ENCODE measurements at places on chromosomes 13 and 19. TPM values are rescaled to one million over a fixed set of nuclear protein-coding genes. Genes with fewer than 3 reads are reported as not detected.

DNA sequence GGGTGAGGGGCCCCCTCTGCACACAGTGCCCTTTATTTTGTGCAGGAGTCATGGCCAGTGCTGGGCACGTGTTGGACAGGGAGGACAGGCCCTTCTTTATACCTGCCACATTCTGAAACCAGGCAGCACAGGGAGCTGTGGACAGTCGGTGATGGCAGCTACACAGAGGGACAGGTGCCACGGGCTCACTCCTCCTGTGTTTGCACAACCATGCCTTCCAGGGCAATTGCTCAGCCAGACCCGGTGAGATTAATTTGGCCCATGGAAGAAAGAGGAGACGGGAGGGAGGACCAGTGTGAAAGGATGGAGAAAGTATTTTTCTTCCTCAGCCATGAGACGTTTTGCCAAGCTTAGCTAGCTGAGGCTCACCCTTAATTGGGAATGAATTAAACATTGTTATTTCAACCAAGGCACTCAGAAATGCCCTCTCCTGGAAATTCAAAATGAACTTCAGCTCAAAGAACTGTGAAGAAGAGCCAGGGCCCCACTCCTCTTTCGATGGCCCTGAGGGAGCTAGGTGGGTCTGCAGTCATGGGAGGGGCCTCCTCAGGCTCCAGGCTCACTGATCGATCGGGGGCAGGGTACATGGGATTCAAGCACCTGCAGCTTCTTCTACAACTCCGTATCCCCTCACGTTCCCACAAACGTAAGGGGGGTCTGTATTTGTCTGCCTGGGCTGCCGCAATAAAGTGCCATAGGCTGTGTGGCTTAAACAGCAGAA lies 41.2 kb downstream of the SHISA2 start:
- DNase-seq: no peak

DNA sequence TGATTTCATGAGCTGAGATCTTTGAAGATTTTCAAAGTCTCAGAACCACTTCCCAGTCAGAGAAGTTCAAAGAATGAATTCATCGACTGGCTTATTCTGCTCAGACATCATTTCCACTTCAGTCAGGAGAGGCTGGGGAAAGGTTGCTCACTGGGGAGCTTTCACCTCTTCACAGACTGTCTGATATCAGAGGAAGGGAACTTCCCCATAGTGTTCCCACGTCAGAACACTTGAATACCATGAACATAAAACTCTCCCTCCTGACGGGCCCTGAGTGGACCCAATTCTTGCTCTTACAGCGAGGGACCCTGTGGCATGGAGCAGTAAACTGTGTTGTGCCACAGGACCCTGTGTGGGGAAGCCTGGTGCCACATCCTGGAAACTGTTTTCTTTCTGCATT lies 492.6 kb downstream of the COG6 start:
- no peak for DNase-seq

DNA sequence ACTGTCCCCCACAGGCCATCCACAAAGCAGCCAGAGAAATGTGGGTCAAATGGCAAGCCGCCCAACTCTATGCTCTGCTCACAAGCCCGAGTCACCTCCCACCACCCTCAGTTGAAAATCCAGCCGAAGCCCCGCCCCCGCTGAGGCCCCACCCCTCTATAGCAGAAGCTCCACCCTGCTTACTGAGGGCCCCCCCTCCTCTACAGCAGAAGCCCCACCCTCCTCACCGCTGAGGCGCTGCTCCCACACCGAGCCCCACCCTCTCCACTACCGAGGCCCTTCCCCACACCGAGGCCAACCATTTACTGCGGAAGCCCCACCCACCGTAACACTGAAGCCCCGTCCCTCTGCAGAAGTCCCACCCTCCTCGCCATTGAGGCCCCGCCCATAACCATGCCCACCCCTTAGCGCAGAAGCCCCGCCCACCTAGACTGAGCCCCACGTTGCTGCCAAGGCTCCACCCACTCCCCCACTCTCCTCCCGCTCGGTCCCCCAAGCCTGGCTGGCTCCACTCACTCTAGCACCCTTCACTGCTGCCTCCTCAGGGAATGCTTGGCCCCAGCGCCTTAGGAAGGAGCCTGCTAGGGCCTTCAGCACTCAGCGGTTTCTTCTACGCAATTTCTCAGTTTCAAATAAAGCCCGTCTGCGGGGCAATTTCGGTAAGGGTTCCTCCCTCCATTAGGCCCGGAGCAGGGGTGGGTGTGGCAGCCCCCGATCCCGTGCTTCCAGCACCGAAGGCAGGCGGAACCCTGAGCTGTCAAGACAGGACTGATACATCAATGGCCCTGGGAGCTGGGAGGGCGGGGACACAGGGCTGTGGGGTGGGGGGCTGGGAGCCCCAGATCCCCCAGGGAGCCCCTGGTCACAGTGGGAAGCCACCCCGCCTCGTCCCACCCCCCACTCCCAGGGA lies 9.0 kb upstream of the MYDGF start:
- DNase-seq: no peak

DNA sequence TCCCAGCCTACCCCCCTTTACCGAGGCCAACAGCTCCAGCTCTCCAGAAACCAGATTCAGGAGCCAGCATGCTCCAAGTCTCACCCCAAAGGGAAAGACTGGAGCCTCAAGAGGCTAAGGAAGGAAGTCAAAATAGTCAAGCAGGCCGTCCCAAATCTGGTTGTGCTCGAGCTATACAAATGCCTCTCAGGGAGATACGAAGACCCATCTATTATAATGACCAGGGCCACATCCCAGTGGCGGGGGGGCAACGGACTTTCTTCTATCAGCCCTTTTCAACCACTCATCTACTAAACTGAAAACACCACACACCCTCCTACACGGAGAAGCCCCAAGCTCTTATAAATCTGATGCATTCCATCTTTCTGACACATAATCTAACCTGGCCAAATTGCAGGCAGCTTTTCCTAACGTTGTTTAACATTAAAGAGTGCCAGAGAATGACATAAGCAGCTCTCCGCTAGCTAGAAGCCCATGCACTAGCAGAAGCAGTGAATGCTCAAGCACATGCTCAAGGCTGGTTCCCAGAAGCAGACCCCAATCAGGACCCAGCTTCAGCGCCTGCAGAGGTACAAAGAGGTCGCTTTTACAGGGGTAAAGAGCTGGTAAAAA lies 104.6 kb upstream of the ZNF98 start:
- DNase-seq: no peak

DNA sequence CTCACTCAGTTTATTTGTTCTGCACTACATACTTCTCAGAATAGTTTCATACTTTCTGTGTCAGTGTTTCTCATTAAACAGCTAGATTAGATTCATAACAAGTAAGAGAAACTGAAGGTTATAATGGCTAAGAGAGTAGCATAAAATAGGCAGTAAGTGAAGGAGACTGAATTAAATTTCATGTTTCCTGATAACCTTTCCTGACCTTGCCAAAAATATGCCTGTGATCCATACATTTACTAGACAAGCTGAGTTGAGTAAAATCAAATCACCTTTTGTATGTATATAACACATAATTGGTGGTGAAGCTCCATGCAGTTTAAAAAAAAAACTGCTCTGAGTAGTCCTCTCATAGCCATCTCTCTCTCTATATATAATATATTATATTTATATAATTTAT lies 545.3 kb upstream of the PCDH20 start:
- no peak for DNase-seq

- no peak for DNase-seq
These were observed 18.4 kb upstream of the RUBCNL start for GRCh38 chr13:46405457-46405856.

DNA sequence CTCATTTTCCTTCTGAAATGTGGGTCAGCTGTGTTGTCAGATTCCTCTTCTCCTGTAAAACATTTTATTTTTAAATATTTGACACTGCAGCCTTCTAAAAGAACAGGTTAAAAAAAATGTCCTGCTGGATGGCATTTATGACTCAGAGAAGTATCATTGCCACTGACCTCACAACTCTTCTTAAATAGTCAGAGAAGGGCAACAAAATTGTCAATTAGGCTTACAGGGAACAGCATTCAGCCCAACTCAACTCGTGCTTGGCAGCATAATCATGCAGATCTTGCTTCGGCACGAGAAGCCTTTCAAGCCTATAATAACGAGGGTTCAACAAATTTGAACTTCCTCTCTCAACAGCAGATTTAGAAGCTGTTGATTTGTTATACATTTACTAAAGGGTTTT lies 296.7 kb upstream of the DACH1 start:
- DNase-seq: no peak

- no peak for DNase-seq
These were observed 43.1 kb downstream of the PCDH9 start for GRCh38 chr13:67186995-67187569.

Gene CEACAM19
- total RNA-seq: 7.7 TPM
